ENCODE measurements at places on chromosomes 4 and X. TPM values are rescaled to one million over a fixed set of nuclear protein-coding genes. Genes with fewer than 3 reads are reported as not detected.

DNA sequence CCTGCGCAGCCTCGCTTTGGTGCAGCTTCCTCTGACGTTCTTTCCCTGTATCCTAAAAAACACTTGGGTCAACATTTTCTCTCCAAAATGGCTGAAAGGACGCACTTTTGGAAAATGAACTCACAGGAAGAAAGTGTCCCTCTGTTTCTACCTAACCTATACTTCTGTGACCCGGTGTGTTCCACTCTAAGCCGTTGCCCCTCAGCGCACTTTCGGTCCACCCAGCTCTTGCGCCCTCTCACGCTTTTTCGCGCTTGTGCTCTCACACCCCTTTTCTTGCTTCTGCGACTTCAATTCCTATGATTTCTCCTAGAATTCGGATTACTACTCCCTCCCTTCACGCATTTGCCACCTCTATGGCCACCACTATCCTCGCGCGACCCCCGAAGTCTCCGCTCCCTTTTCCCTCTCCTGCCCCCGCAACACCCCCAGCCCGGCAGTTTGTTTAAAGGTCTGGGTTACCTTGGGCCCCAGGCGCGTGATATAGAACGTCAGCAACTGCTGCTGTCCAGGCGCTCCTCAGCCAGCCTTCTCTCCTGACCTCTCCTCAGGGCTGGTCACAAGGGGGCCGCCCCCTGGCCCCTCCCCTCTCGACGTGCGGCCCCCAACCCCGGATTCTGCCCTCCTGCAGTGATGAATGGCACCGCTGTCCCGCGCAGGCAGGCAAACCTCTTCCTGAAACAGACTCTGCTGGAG lies at the start of gene USP51:
Gene USP51 (minus strand): TSS at position 535 of the 696 bp plus-strand sequence. CDS start 909 bp downstream, outside the sequence.
- H3K36me3 ChIP-seq, result no peaks in the 10 kb centered on the region
- peak within 1 kb of the TSS; percentile 93 for H3K27ac ChIP-seq
- peaks cover 5% of the 10 kb centered on the region for H3K4me1 ChIP-seq
- H3K4me3 ChIP-seq, result peak within 1 kb of the TSS; percentile 85

INTS6L gene
- total RNA-seq, result 20.3 TPM

GRCh38 chr4:55765070-55765469 lies 54.5 kb upstream of the EXOC1L start:
- no peaks in the 10 kb centered on the region for H3K4me1 ChIP-seq
- H3K36me3 ChIP-seq, result no peaks in the 10 kb centered on the region
- no peak for DNase-seq
- H3K27me3 ChIP-seq, result peaks cover 16% of the 10 kb centered on the region

- no peak overlapping the region for H3K4me3 ChIP-seq
- peaks cover 6% of the 10 kb centered on the region for H3K4me1 ChIP-seq
- no peak for DNase-seq
- H3K27me3 ChIP-seq, result no peaks in the 10 kb centered on the region
- H3K36me3 ChIP-seq, result peaks cover 39% of the 10 kb centered on the region
These were observed 60.6 kb upstream of the TLR2 start for GRCh38 chr4:153623491-153623890.

MUC7 gene
- total RNA-seq, result not detected

DNA sequence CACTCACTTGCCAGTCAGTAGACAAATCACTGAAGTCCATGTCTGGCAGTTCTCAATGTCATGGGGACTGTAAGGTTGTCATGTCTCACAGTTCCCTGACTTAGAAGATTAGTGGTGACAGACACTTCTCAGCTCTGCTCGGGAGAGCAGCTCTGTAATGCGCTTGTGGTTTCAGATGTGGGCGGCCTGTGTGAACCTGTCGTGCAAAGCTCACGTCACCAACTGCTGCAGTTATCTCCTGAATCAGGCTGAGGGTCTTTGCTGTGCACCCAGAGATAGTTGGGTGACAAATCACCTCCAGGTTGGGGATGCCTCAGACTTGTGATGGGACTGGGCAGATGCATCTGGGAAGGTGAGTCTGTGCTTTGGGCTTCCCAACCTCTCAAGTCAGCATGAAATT lies at the start of gene IL9R:
Gene IL9R (plus strand): TSS at position 261 of the 400 bp plus-strand sequence. CDS start 64 bp downstream, at position 325.
- H3K4me3 ChIP-seq, result peak within 1 kb of the TSS; percentile 85
- peak; percentile 90 for DNase-seq
- peak within 1 kb of the TSS; percentile 94 for H3K27ac ChIP-seq
- no peaks in the 10 kb centered on the region for H3K27me3 ChIP-seq

SOD3 gene
- not detected for total RNA-seq

DNA sequence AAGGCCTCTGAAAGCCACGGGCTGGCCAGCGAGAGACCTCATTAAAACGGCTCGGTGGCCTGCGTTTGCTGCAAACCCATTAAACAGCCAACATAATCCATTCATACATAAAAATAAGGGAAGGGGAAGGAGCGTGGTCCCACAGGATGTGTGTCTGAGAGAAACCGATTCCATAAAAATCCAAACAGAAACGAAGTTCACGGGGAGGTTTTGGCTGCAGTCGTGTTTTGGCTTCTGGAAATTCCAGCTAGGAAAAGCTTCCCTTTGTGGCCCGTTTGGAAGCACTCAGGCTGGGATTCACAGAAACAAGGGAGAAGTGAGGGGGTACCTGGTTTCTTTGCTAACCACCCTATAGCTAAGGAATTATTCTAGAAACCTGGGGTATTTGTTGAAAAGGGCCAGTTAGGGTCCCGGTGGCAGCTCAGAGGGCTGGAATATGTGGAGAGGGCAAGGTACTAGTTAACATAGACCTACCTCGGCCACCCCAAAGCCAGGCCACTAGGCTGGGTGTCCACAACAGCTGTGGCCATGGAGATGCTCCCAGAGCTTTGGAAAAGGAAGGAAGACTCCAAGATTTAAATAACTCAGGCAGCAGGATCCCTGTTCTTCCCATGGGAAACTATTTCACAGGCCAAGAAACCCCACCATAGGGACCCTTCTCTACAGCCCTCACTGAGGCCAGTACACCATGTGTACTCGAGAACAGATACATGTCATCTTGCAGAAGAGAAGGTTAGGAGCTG lies 166.8 kb downstream of the BCOR start:
- no peak overlapping the region for H3K4me3 ChIP-seq
- no peak overlapping the region for H3K27ac ChIP-seq
- no peaks in the 10 kb centered on the region for H3K36me3 ChIP-seq

GRCh38 chrX:135295238-135295943 lies 13.9 kb upstream of the ETDC start:
- H3K36me3 ChIP-seq, result peaks cover 28% of the 10 kb centered on the region
- H3K4me3 ChIP-seq, result peak overlapping the region; percentile 81
- H3K27me3 ChIP-seq, result no peaks in the 10 kb centered on the region
- H3K4me1 ChIP-seq, result peaks cover 16% of the 10 kb centered on the region
- peak overlapping the region; percentile 89 for H3K27ac ChIP-seq

TRIM60 gene
- total RNA-seq, result not detected

- no peak overlapping the region for H3K27ac ChIP-seq
- no peak for DNase-seq
- peaks cover 45% of the 10 kb centered on the region for H3K4me1 ChIP-seq
- peaks cover 16% of the 10 kb centered on the region for H3K36me3 ChIP-seq
These were observed 1.8 kb downstream of the CCNI start for GRCh38 chr4:77073981-77074380.

DNA sequence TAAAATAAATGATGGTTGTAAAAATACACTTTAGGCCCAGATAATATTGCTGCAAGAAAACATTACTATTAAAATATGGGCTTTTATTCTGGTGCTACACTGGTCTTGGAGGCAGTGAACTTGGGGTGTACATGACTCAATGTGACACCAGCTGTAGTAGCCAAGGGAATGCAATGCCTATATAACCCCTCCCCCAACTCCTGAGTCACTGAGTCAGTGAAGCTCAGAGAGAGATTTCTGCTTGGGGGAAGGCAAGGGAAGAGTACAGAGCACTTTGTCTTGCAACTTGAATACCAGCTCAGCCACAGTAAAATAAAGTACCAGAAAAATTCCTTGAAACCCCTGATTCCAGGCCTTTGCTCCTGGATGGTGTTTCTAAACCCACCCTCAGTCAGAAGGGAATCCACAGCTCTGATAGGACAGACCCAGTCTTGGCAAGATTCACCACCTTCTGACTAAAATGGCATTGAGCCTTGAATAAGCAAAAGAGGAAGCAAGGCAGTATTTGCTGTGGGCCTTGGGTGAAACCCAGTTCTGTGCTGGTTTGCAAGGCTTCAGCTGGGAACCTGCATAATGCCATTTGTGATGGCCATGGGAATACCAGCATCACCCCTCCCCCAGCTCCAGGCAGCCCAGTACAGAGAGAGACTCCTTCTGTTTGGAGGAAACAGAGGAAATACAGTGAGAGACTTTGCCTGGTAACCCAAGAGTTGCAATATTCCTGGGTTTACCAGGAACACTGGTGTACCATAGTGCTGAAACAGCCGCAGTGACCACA lies 209.9 kb downstream of the IQCM start:
- no peak overlapping the region for H3K4me3 ChIP-seq
- H3K4me1 ChIP-seq, result no peaks in the 10 kb centered on the region
- H3K27ac ChIP-seq, result no peak overlapping the region
- no peaks in the 10 kb centered on the region for H3K27me3 ChIP-seq
- no peak for DNase-seq

GRCh38 chr4:150167054-150167453 lies 88.8 kb downstream of the DCLK2 start:
- peaks cover 2% of the 10 kb centered on the region for H3K27me3 ChIP-seq
- no peak overlapping the region for H3K27ac ChIP-seq
- H3K4me3 ChIP-seq, result no peak overlapping the region
- H3K4me1 ChIP-seq, result no peaks in the 10 kb centered on the region
- no peak for DNase-seq
- H3K36me3 ChIP-seq, result no peaks in the 10 kb centered on the region

DNA sequence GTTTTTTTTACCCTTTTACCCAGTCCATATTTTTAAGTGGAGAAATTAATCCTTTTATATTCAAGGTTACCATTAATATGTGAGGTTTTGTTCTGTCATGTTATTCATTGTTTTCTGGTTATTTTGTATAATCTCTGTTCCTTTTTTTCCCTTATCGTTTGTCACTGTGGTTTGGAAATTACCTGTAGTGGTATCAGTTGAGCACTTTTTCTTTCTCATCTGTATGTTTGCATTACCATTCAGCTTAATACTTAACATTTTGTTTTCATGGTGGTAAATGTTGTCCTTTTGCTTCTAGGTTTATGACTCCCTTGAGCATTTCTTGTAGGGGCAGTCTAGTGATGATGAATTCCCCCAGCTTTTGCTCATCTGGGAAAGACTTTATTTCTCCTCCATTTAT lies 6.6 kb downstream of the ETDC start:
- H3K4me1 ChIP-seq, result no peaks in the 10 kb centered on the region
- no peak overlapping the region for H3K27ac ChIP-seq
- H3K36me3 ChIP-seq, result peaks cover 31% of the 10 kb centered on the region
- no peak overlapping the region for H3K4me3 ChIP-seq
- no peaks in the 10 kb centered on the region for H3K27me3 ChIP-seq

DNA sequence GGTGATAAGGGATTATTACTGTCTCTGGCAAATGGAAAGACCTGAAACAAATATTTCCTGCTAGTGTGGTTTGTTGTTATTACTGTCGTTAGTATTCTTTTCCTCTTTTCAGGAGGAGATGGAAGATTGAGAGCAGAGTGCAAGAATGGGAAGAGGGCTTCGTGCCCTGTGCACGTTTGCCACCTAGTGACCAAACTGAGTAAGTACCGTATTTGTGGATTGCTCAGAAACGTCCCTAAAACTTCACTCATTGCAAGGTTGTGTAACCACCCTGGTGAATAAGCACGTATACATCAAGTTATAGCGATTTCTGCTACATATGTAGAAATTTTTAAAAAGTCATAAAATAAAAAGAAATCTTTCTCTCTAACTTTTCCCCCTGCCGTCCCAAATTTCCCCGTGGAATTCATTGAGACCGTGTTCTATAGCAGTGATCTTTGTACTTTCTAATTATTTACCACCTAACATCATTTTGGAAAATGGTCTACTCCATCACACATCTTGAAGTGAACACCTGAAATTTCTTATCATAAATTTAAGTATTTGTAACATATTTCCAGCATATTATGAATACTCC lies 24.3 kb downstream of the LINC00632 start:
- no peaks in the 10 kb centered on the region for H3K27me3 ChIP-seq
- no peaks in the 10 kb centered on the region for H3K36me3 ChIP-seq
- H3K4me1 ChIP-seq, result no peaks in the 10 kb centered on the region
- no peak overlapping the region for H3K4me3 ChIP-seq

GRCh38 chr4:75726577-75726976 lies 2.2 kb downstream of the USO1 start:
- DNase-seq, result no peak
- peaks cover 21% of the 10 kb centered on the region for H3K36me3 ChIP-seq
- H3K27me3 ChIP-seq, result no peaks in the 10 kb centered on the region
- peak overlapping the region; percentile 30 for H3K27ac ChIP-seq

GRCh38 chr4:183987987-183988392 lies 82.9 kb downstream of the STOX2 start:
- H3K27me3 ChIP-seq, result peaks cover 7% of the 10 kb centered on the region
- no peak for DNase-seq
- no peak overlapping the region for H3K27ac ChIP-seq
- H3K4me3 ChIP-seq, result no peak overlapping the region
- no peaks in the 10 kb centered on the region for H3K4me1 ChIP-seq

GRCh38 chr4:160299608-160300007 lies 1196.7 kb downstream of the RAPGEF2 start:
- H3K27me3 ChIP-seq, result no peaks in the 10 kb centered on the region
- H3K4me3 ChIP-seq, result no peak overlapping the region
- H3K36me3 ChIP-seq, result no peaks in the 10 kb centered on the region
- H3K27ac ChIP-seq, result no peak overlapping the region

GRCh38 chr4:187390646-187391045 lies 604.9 kb upstream of the ZFP42 start:
- no peak overlapping the region for H3K4me3 ChIP-seq
- no peak for DNase-seq
- no peaks in the 10 kb centered on the region for H3K36me3 ChIP-seq
- H3K27ac ChIP-seq, result no peak overlapping the region
- no peaks in the 10 kb centered on the region for H3K27me3 ChIP-seq
- no peaks in the 10 kb centered on the region for H3K4me1 ChIP-seq

SOX3 gene
- not detected for total RNA-seq

- no peak overlapping the region for H3K27ac ChIP-seq
- no peaks in the 10 kb centered on the region for H3K27me3 ChIP-seq
- DNase-seq, result no peak
- H3K4me1 ChIP-seq, result peaks cover 70% of the 10 kb centered on the region
- H3K4me3 ChIP-seq, result no peak overlapping the region
These were observed 32.3 kb upstream of the ASMTL start for GRCh38 chrX:1485033-1485432.

TMEM47 gene
- not detected for total RNA-seq

GRCh38 chrX:134004084-134004483 lies 18.7 kb upstream of the GPC3 start:
- no peak overlapping the region for H3K27ac ChIP-seq
- H3K4me3 ChIP-seq, result no peak overlapping the region
- no peaks in the 10 kb centered on the region for H3K36me3 ChIP-seq
- DNase-seq, result no peak
- no peaks in the 10 kb centered on the region for H3K4me1 ChIP-seq

GRCh38 chrX:149032449-149032848 lies 472.7 kb downstream of the IDS start:
- H3K36me3 ChIP-seq, result no peaks in the 10 kb centered on the region
- no peaks in the 10 kb centered on the region for H3K4me1 ChIP-seq
- no peaks in the 10 kb centered on the region for H3K27me3 ChIP-seq
- H3K27ac ChIP-seq, result no peak overlapping the region
- no peak for DNase-seq
- H3K4me3 ChIP-seq, result no peak overlapping the region
